ENCODE measurements at places on chromosomes 13 and 19.

DNA sequence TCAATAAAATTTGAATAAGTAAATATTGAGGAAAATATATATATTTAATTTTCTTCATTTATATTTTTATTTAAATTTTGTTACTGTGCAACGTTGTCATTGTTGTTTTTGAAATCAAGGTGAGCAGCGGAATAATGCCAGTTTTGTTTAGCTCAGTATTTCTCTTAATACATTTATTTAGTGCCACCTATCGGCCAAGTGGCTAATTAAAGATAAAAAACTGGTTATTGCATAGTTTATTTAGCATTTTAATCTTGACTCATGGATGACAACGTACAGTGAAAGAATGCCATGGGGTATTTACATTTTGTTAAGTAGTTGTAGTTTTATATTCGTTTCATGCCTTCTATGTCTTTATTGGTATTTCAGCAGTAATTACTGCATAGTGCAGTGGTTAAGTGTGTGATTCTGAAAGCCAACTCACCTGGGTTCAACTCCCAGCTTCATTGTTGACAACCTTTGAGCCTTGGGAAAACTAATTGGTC is 265.9 kb downstream of the MYO16 start:
- DNase-seq: no peak

DNA sequence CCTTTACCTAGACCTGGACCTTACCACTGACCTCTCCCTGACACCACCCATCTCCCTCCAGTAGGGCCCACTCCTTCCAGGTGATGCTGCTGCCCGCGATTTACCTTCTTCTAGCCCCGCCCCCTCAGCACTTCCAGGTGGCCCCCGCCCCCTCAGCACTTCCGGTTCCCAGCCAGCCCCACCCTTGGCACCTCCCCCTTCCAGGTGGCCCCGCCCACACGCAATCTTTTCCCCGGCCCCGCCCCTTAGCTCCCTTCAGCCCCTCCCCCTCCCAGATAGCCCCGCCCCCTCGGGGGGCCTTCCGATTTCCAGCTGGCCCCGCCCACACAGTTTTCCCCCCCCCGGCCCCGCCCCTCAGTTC is 586 bp downstream of the LIG1 start:
- DNase-seq: peak; percentile 91

DNA sequence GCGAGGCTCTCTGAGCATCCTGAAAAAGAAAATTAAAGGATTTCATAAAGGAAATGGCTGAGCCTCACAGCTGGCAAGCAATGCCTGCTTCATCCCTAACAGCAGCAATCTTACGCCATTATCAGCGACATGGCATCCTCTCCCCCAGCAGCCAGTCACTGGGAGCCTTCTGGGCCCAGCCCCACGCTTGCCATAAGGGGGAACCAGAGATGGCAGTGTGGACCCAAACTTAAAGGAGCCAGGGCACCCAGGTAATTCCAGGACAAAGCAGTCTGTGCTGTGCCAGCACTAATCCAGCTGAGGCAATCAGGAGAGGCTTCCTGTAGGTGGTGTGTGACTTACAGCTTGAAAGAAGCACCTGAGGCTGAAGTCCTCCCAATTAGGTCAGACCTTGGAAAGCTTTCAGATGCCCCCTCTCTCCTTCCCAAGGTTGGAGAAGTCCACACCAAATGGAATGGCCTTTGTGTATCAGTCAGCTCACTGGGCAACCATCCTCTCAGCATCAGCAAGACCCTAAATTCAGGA is 10.3 kb downstream of the VSTM2B start:
- no peak for DNase-seq

- DNase-seq: no peak
Observed at GRCh38 chr19:14315433-14315832, 65.8 kb upstream of the ADGRE5 start.

- DNase-seq: peak; percentile 11
Observed at GRCh38 chr19:46917002-46917401, 56.2 kb downstream of the ARHGAP35 start.

GRCh38 chr13:111468037-111468959 is 147.9 kb downstream of the TEX29 start:
- DNase-seq: peak; percentile 14

- no peak for DNase-seq
Observed at GRCh38 chr19:13006431-13007281, 11.4 kb downstream of the NFIX start.

DNA sequence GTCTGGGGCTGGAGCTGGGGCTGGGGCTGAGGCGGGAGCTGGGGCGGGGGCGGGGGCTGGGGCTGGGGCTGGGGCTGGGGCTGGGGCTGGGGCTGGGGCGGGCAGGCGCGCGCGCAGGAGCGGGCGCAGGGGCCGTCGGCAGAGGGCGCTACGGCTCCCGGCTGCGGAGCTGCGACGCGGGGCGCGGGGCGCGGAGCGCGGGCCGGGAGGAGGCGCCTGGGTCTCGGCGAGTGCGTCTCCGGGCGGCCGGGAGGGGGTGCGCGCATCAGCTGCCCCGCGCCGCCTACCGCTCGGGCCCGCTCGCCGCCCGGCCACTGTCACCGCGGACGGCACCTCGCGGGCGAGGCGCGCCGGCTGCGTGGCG is 422 bp upstream of the MTUS2 start:
- no peak for DNase-seq

GRCh38 chr19:37955986-37956385 is 49.0 kb downstream of the SIPA1L3 start:
- no peak for DNase-seq

DNA sequence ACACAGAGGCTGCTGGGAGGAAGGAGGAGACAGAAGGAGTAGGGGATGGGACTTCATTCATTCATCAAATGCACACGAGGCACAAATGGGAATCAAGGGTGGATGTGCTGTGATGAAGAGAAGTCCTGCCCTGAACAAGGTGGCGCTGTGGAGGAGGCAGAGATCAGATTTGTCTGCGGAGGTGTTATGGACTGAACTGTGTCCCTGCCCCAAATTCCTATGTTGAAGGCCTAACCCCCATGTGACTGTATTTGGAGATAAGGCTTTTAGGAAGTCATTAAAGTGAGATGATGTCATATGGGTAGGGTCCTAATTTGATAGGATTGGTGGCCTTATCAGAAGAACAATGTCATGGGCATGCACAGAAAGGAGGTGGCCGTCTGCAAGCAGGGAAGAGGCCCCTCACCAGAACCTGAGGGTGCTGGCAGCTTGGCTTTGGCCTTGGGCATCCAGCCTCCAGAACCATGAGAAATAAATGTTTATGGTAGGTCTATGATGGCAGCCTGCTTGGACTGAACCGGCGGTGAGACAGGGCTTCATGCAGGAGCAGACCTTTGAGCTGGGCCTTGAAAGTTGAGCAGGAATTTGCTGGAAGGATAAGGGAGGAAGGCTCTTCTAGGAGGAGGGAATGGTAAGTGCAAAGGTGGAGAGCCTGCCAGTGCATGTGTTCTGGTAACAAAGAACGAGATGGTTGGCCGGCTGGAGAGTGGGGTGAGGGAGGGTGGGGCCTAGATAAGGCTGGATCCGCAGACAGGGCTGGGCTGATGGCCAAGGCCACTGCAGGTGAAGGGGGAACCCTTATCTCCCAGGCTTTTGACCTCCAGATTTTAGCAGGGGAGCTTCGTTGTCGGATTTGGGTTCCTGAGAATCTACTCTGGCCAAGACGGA is 2.7 kb upstream of the CEBPA start:
- DNase-seq: peak; percentile 18

DNA sequence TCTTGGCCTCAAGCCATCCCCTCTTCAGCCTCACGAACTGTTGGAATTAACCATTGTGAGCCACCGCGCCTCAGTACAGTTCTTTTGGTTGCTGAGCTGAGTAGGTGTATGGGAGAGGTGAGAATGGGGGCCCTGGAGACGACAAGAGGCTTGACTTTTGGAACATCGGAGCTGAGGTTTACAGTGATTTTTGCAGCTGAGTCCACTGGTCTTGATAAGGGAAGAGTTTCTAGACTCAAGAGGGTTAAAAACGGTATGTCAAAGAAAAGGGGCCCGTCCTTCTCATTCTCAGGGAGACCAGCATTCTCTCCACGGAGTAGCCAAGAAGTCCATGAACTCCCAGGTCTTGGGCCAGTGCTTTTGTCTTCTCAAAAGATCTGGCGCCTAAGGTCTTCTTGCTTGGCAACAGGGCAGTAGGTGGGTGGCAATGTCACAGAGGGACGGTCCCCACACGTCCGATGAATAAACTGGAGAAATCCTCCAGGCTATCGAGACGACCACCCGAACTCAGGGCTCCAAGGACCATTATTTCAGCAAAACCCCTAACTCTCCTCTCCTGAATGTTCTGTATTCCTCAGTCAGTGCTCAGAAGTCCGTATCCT is 6.4 kb upstream of the QTRT1 start:
- no peak for DNase-seq

DNA sequence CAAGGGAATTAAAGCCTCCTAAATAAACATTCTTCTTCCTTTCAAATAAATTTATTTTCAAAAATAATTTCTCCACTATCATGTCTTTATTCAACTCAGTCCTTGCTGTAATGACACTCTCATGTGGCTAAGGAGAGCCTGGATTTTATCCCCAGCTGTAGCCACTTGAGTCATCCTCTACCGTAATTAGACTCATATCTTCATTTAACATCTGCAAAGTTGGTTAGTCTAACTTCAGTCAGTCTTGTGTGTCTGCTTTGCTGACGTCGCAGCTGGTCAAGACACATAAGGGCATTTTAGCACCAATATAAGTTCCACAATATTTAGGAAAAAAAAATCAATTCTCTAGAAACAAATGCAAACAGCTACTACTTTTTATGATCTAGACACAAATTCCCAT is 776.4 kb upstream of the ATXN8OS start:
- no peak for DNase-seq

DNA sequence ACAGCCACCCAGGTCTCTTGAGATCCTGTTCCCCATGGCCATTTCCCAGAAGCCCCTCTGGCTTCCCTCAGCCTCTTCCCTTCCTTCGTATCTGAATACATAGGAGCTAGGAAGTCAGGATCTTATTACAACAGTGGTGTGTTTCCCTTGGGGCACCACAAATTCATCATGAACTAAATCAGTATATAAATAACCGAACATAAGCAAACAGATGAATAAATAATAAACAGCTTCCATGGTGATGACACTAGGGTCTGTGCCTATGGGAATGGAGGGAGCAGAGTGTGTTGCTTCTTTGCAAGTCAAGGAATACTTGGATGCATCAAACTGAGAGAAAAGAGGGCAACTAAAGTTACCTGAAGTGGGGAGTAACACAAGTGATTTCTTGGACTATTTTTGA is 527.6 kb downstream of the LMO7 start:
- no peak for DNase-seq

DNA sequence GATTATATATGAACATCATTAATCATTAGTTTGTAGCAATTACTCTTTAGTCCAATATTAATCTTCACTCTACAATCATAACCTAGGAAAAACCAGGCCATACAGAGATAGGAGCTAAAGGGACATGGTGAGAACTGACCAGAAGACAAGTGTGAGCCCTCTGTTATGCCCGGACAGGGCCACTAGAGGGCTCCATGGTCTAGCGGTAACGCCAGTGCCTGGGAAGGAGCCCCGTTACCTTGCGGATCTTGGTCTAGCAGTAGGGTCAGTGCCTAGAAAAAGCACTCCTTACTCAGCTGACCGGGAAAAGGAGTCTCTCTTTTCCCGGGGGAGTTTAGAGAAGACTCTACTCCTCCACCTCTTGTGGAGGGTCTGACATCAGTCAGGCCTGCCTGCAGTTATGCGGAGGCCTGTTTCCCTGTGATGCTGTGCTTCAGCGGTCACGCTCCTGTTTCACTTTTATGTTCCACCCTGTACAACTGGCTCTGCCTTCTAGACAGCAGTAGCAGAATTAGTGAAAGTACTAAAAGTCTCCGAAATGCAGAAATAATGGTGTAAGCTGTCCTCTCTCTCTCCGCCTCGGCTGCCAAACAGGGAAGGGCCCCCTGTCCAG is 13.8 kb downstream of the OR7D4 start:
- peak; percentile 71 for DNase-seq
